Fibroblast of villous mesenchyme (primary cell): ENCODE measurements at places on chromosomes 7 and 10. TPM values are rescaled to one million over a fixed set of nuclear protein-coding genes. Genes with fewer than 3 reads are reported as not detected.
A peak's percentile ranks its signal among the peaks of the same experiment; 100 is the strongest.

DNA sequence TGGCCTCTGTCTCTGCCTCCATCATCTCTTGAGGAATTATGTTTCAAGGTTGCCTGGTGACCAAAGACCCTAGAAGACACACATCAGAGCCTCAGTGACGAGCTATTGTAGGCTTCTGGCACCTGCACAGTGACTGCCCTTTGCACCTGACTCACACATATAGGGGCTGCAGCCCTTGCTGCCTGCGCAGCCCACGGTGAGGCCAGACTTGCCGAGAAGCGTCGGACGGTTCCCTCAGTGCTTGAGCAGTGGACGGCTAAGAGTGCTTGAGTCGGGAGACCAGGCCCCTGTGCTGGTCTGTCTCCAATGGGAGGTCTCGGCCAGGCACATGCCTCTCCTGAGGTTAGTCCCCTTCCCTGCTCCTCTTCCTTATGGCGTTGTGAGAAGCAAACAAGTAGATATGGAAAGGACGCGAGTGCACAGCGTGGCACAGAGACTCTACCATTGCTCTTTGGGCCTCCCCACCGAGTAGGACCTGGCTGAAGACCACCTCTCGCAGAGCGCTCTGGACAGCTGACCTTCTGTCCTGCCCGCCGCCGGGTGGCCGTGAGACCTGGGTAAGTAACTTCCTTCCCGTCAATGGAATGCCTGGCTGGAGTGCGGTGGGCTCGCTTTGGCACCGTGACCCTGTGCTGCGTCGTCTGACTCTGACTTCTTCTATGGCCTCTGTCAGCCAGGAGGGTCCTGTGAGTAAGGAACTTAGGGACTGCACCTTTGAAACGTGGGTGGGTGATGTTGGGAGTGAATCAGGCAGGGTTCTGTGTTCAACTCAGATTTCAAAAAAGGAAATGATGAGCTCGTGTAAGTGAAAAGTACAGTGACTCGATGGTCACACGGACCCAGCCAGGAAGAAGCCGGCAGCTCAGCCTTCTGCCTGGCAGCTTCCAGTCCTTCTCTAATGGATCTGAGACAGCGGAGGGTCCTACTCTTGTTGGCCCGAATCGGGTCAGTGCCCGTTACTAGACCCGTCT is 33.7 kb downstream of the ZNF775 start:
- DNase-seq = no peak

DNA sequence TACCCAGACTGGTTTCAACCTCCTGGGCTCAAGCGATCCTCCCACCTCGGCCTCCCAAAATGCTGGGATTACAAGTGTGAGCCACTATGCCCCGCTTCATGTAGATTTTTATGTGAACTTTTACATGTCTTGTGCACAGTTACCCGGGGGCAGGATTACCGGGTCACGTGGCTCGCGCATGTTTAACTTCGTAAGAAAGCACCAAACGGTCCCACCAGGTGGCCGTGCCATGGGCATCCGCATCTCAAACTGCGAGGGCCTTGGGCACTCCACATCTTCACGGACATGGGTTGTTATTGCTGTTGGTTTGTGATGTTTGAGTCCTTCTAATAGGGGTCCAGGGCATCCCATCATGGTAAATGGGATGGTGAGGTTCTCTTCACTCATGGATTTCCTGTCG is 636.6 kb upstream of the FOXK1 start:
- no peak for DNase-seq

DNA sequence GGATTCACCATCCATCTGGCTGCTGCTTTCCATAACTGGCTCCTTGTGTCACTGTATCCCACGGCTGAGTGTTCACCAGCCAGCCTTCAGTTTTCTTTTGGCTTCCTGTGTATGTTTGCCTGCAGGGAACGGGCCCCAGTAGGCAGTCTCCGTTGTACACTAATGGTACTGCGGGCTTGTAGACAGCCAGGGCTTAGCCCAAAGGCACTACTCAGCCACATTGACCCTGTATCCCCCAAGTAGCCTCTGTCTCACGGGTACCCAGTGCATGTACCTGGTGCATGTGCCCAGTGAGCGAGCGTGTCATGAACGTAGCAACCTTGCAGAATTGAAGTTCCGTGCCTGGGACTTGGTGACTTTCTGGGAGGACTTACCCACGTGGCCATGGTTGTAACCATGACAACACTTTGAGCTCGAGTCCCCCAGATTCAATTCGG is 6.1 kb downstream of the PFKFB3 start:
- DNase-seq = no peak

DNA sequence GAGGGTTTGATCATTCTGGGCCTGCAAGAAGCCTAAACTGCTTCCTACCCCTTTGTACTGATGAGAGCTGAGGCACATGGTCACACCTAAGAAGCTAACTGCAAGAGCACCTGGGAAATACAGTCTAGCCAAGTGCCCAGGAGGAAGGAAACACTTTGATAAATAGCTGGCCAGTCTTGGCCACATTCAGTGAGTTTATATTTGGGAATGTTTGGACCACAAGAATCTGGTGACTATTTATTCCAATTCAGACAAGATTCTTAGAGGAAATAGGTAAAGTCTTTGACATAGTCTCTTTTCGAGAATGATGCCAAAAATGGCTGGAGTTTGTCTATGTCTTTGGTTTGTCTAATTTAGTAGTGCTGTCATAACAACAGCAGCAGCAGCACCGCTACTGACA is 213.6 kb downstream of the KIF20B start:
- DNase-seq = no peak

Gene OR2A14
- total RNA-seq = not detected in 2 replicates

DNA sequence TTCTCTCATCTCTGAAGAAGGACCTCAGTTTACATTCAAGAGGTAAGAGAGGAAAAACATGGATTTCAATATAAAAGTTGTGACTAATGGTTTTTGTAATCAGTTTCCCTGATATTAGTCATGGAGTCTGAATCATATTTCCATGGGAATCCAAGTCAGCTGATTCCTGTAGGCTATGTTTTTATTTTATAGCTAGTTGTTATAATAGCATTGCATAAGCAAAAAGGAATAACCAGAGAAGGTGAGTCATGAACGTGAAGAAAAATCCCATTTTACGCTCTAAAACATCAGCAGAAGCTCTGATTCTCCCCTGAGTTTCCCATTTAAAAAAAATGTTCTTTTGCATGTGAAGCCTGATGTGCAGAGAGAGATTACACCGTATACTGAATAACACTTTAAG is 299.3 kb downstream of the SFMBT2 start:
- peak; percentile 62 for DNase-seq

DNA sequence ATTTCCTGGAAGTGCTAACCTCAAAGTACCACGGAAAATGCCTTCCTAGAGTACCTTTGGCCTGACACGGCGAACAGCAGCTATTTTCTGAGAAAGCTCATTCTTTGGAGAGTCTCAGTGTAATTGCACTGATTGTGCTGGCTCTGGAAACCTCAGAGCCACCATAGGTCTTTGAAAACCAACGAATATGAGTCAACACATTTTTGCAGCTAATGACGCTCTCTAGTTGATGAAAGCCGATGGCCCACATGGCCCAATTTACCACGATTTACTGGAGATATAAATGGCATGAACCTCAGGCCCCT is 187.1 kb downstream of the ADARB2 start:
- DNase-seq = no peak

GRCh38 chr10:5976512-5977470 is 552 bp downstream of the IL15RA start:
- peak; percentile 69 for DNase-seq

Gene SYNPO2L
- total RNA-seq = 0.43 and 0.64 TPM in 2 replicates

DNA sequence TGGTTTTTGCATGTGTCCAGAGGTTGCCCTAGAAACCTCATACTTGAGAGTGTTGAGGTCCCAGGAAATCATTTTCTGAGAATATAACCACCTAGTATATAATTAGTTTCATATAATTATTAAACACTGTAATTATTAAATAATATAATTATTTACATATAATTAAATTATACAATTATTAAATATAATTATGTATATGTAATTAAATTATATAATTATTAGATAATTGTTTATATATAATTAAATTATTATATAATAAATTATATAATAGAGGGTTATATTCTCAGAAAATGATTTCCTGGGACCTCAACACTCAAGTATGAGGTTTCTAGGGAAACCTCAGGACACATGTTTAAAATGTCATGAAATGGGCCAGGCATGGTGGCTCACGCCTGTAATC is 27.6 kb downstream of the SCRN1 start:
- no peak for DNase-seq

GRCh38 chr7:55440040-55440690 is 75.0 kb downstream of the LANCL2 start:
- DNase-seq = no peak

Gene SLC18A3
- under 0.01 TPM in 1 of 2 replicates, not detected in the other for total RNA-seq

GRCh38 chr10:68787813-68788212 is 39.5 kb upstream of the STOX1 start:
- DNase-seq = no peak

DNA sequence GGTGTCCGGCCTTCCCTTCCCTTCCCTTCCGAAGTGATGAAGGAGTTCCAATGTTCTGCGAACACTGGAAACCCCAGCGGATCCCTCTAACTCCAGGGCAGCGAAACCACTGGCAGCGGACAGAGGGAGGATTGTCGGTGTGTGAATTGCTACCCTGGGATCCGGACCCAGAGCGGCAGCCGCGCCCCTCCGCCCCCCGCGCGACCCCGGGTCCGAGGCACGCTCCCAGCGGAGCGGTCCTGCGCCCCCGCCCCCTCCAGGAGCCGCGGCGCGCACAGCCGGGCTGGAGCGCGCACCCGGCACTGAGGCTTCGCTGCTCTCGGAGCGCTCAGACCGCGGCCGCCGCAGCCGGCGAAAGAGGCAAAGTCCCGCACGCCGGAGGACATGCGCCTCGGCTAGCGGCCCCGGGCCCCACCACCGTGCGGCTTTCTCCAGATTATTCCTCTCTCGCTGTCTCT is at the start of gene PTPRZ1:
Gene PTPRZ1 (plus strand): TSS at position 331 of the 458 bp plus-strand sequence. CDS start 339 bp downstream, outside the sequence.
- peak; percentile 3 for DNase-seq

GRCh38 chr10:1015688-1016087 is 10.0 kb downstream of the IDI2 start:
- DNase-seq = no peak

DNA sequence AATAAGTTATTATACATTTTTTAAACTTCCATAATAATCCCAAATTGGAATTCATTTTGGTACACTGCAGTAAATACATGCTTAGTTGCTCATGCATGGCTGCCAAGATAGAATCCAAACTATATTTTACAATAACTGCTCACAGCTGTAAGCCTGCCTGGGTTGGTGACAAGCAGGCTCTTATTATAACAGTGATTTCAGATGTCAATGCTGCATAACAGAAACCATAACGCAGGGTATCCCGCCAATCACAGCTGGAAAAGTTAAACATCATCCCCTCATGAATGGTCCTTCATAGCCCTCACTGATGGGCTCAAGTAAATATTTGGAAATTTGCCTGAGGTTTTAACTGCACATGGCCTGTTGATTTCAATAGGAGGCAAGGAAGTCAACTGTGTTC is 149.8 kb downstream of the AMPH start:
- DNase-seq = no peak

Gene INSYN2A
- under 0.01 TPM in 2 replicates for total RNA-seq

Gene PILRA
- 0.43 TPM in 1 of 2 replicates, not detected in the other for total RNA-seq
